Amygdala (tissue), 56 donors: ENCODE measurements at places on chromosomes 2 and 18.

- DNase-seq = no peak
These were observed 32.1 kb downstream of the TOGARAM2 start for GRCh38 chr2:29013057-29013780.

DNA sequence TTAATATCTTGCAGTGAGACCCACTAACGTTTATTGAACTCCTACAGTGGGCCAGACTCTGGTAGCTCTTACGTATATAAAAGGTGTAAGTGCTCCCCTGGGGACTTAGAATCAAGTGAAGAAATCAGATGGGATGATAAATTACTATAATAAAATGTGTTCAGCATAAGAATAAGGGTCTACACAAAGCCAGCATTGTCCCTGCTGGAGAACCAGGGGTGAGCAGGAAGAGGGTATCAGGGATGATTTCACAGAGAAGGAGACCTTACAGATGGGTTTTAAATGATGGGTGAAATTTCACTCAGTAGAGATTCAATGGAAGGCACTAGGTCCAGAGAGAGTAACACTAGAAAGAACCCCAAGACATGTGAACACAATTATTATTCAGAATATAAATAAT, 20.7 kb downstream of the NRXN1 start:
- DNase-seq = no peak

DNA sequence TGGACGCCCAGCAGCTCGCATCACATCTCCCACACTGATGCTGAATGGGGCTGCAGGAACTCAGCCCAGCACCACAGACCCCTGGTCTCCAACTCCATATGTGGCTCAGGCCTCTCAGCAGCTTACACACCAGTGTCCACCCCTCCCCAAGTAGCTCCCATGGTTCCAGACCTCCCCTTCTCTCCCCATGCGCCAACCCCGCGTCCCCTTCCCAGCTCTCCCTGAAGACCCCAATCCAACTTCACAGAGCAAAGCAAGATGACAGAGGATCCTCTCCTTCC, 188.9 kb downstream of the SH3BP4 start:
- DNase-seq = no peak

DNA sequence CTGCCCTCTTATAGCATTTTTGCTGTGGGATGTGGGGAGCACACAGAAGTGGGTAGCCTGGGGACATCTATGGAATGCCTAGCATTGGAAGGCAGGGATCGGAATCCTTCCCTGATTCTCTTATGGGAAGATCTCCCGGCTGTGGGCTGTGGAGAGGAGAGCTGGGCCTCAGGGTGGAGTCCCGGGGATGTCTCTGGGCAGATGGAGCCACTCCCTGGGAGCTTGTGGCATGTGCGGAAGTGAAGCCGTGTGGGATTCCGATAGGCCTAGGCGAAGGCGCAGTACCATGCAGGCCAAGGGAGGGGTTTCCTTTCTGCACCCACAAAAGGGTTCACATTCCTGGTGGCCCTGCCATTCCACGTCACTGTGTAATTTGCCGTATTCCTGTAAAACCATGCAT, 87.9 kb downstream of the GLI2 start:
- DNase-seq = no peak

GRCh38 chr2:134462275-134462674, 208.4 kb downstream of the MGAT5 start:
- no peak for DNase-seq

- no peak for DNase-seq
These were observed 157.6 kb downstream of the FAM210A start for GRCh38 chr18:13568443-13569392.

GRCh38 chr18:48342581-48342980, 66.6 kb downstream of the ZBTB7C start:
- DNase-seq = no peak

DNA sequence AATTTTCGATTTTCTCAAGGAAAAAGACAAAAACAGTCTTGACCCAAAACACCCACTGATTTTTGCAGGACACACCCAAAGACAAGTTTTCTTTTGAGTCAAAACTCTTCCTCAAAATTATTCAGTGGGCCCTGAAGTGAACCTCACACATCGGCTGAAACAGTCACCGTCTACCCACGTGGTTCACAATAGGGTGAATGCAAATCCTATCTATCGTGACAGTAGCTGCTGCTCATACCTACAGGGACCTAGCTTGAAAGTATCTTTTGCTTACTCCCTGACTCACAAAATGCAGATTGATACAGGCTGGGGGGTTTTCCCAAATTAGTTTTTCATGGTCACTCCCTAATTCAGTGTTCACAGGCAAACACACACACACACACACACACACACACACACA, 10.7 kb upstream of the CD226 start:
- DNase-seq = no peak

DNA sequence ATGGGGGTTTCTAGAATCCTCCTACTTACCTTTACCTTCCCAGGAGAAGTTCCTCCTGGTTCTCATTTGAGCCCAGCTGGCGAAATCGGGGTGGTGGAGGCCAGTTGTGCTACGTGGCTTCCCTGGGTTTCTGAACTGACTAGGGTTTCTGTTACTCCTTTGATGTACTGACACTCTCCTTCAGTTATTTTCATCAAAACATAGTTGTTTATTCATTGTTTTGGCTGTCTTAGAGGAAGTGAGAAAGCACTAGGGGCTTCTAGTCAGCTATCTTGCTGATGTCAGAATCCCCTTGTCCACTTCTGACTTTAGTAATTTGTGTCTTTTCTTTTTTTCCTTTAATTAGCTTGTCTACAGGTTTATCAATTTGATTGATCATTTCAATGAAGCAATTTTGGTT, 332.2 kb upstream of the TANK start:
- DNase-seq = no peak

- no peak for DNase-seq
These were observed 85.0 kb upstream of the LINC00305 start for GRCh38 chr18:64233851-64234250.

GRCh38 chr2:70679259-70679658, 88.7 kb downstream of the ADD2 start:
- no peak for DNase-seq

DNA sequence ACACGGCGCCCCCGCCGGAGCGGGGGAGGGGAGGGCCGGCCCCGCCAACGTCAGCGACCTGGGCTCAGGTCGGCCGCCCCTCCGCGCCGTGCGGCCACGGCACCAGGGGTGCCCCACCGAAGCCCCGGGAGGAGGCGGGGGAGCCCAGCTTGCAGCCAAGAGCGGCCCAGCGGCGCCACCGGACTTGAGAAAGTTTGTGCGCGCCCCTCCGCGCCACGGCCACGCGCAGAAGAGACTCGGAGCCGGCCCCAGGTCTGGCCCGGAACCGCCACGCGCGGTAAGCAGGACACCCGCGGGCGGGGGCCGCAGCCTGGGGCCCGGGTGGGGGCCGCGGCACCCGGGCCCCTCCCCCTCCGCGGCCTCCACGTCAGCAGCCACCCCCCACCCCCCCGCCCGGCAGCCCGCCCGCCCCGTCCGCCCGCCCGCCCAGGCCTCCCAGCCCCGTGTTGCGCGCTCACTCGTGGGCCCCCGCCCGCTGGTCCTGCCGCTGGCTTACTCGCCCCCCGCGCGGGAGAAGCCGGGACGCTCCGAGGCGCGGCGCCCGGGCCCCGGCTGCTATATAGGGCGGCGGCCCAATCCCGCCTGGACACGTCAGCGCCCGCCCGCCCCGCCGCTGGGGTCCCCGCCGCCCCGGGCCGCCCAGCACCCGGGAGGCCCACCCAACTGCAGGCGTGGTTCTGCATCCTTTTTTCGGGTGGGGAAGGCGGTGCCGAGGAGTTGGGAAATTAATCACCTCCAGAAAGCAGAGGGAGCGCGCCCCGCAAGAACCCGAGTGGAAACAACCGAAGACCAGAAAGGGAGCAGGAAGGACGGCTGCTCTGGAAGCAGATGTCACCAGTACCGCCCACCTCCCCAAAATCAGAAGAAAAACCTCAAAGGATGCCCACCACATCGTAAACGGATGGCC, 42.9 kb downstream of the HDLBP start:
- DNase-seq = peak; percentile 77

DNA sequence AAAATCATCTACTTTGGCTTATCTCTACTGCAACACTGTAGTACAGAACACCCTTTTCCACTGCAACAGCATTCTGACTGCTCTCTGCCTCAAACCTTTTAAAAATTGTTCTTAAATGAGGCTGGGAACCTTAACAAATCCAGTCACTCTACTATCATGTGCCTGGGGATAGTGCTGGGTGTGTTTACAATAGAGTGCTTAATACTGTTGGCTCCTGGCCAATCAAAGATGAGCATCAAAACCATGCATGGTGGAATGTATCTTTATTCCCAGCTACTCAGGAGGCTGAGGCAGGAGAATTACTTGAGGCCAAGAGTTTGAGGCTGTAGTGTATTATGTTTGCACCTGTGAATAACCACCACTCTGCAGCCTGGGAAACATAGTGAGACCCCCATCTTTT, 7.4 kb downstream of the ANKAR start:
- DNase-seq = no peak

- peak; percentile 40 for DNase-seq
These were observed 20.9 kb downstream of the ANXA4 start for GRCh38 chr2:69762513-69763494.

DNA sequence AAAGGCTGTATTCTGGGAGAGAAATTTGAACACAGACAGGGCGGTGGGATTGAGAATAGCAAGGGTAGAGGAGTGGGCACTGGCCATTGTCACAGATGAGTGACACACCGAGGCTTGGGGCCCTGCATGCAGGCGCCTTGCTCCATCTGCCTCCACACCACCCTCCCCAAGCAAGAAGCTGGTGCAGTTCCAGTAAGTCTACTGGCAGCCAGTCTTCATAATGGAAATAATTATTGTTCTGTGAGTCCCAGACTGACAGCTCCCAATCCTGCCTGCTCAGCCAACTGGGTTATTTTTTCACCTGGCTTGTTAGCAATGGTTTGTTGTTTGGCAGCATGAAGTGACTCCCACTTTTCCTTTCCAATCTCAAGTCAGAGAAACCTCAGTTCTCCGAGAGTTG, 13.0 kb downstream of the TTC32 start:
- DNase-seq = no peak

DNA sequence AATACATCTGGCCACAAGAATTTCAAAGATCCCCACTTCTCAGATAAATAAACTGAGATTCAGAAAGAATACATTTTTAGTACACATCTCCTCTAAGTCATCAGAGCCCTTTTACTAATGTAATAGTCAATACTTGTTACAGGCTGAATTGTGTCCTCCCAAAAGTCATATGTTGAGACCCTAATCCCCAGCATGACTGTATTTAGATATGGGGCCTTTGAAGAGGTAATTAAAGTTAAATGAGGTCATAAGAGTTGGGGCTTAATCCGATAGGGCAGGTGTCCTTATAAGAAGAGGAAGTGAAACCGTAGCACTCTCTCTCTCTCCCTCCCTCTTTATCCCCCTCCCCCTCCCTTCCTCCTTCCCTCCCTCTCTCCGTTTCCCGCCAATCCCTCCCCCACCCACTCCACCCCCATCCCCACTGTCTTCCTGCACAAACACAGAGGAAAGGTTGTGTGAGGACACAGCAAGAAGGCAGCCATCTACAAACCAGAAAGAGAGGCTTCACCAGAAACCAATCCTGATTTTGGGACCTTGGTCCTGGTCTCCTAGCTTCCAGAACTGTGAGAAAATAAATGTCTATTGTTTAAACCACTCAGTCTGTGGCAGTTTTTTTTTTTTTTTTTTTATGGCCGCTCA, 66.6 kb upstream of the ZNF397 start:
- no peak for DNase-seq

DNA sequence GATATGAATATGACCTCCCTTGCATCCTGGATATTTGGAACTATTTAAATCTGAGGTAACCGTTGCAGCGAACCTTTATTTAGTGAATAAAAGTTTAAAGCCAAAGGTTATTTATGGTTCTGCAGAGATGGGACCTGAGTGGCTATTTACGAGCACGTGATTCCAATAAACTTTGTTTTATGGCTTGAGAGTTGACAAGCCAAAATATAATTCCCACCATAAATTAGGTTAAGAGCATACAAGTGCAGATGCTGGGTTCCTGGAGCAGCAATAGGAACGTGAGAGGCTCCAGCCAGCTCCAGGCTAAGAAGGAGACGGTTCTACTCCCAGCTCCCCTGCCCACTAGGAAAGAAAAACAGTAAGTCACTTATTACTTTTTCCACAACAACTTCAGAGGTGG, 5.2 kb upstream of the HOXD4 start:
- DNase-seq = no peak

DNA sequence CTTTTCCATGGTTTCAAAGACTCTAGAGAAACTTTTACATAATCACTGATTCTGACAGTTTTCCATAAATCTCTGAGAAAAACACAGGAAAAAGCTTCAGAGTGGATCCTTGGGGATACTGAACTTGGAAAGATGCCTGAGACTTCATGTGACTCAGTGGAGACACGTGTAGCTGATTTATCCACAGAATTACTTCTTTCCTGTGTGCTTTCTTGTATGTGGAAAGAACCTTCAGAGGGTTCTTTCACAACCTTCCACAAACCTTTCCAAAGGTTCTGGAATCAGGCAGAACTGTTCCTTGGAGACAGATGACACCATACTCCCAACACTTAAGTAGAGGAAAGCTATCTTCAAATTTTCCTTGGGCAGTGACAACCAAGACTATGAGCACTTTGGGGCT, 207.2 kb downstream of the RND3 start:
- DNase-seq = no peak

- no peak for DNase-seq
These were observed 11.5 kb downstream of the IGFBP5 start for GRCh38 chr2:216683846-216684245.

DNA sequence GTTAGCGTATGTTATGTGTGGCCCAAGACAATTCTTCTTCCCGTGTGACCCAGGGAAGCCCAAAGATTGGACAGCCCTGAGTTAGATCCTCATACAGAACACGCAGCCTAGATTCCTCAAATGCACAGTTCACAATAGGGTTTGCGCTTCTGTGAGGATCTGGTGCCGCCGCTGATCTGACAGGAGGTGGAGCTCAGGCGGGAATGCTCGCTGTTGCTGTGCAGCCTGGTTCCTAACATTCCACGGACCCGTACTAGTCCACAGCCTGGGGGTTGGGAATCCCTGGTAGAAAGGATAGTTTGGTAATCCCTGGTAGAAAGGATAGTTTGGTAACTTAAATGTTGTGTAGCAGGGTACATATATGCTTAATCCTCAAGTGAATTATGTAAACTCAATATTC, 27.0 kb downstream of the MAPRE3 start:
- no peak for DNase-seq

GRCh38 chr2:99974682-99975375, 167.6 kb downstream of the AFF3 start:
- DNase-seq = no peak

DNA sequence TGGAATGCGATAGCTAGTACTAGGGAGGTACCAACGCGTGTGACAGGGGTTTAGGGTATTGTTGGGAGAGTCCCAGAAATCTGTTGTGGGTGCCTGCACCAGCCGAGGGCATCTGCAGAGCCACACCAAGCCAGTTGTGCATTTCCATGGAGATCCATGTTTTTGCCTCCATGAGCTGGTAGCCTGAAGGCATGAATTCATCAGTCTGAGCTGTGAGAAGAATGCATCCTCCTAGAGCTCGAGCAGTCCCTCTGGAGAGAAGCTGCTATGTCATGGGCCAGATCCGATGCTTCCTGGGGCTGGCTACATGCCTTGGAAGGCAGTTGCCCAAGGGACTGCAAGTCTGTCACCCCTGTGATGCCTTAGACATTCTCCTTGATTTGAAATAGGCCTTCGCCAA, 57.9 kb downstream of the LIPG start:
- DNase-seq = no peak
